ENCODE measurements at places on chromosomes 2 and 18.

- no peak for DNase-seq
These were observed 1.6 kb downstream of the ATOH8 start for GRCh38 chr2:85755122-85756027.

GRCh38 chr18:25080211-25080610 lies 271.8 kb downstream of the ZNF521 start:
- no peak for DNase-seq

DNA sequence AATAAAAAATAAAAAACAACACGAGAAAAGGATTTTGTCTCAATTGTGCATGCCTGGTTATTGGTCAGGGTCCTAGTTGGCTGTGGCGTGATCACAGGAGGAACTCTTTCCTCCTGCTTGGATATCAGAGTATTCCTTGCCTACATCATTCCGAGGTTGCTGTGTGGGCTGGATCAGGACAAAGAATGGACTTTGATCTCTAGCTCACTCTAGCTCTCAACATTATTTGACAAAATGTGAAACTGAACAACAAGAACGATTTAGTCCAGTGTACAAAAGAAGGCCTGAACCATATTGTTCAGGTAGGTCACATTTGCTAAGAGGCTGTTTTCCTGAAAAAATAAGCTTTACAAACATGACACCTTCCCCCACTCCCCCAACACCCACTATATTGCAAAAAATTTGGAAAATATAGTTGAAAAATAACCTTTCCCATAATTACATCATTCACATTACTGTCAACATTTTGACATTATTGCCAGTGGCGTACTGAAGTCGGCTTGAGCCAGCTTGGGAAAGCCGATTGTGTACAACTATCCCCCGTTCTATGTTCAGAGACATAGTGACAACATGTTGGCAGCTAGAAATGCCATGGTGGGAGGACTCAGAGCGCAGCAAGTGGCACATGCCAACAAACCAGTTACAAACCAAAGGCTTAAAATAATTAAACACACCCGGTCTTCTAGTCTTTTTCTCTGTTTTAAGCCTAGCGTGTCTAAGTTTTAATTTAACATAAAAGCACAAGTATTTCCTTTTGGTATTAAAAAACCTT lies 179.0 kb downstream of the LPIN1 start:
- DNase-seq: no peak

DNA sequence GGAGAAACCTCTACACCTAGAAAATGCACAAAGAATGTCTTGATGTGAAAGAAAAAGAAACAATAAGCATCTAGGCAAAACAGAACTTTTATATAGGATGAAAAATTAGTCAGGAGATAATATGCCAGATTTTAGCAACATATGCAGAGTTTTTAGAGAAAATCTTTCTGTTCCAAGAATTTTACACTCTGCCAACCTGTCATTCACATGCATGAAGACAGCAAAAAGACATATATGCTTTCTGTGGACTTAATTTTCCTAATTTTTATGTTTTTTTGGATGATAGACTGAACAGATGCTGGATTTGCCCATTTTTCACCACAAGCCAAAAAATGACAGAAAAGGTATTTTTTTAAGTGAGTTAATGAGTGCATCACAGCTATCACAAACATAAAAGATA lies 637.3 kb downstream of the TRIB2 start:
- DNase-seq: no peak

DNA sequence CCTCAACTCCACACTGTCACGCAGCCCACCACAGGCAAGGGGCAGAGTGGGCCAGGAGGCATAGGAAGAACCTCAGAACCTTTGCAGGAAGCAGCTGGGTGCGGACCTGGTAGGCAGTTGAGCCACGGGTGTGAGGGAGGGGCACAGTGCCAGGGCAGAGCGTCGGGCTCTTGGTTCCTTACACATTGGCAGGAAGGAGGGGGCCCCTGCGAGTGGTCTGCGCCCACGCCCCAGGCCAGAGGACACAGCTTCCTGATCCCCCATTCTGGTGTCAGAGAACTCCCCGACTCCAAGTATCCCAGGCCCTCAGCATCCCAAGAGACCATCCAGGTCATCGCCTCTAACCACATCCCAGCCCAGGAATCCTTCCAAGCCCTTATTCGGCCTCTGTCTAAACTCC lies 61.5 kb downstream of the TNS1 start:
- no peak for DNase-seq

DNA sequence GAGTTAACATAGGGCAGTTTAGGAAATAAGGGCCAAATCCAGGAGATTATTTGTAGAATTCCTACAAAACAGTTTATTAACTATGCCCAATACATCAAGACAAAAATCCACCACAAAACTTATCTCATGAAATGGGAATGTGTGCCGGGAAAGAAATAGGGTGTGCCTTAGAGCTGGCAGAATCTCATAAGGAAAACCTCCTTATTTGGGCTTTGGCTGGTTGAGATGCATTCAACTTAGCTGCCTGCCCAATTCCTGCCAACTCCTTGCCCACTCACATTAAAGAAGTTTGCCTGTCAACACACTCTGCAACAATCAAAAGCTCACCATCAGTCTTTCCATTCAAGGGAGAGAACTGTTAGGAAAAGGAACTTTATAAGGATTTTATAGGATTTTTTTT lies 500.6 kb downstream of the SATB2 start:
- DNase-seq: no peak

GRCh38 chr18:63817441-63818051 lies 42.3 kb downstream of the SERPINB7 start:
- DNase-seq: no peak

GRCh38 chr2:105125428-105125827 lies 87.6 kb downstream of the MRPS9 start:
- no peak for DNase-seq

DNA sequence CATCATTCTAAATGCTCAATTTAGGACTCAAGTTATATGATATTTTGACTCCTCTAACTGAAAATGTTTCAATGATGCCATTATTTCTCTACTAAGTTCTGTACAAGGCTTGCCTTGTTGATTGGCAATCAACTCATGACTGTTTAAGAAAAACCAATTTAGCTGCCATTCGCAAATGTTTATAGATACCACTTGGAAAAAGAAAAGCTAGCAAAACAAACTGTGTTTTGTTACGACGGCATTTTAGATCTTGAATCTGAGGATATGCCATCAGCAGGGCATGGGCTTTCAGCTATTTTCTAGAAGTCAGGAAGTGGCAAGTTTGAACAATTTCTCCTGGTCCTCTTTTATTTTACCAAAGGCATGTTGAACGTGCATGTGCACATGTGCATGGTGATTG lies 65.3 kb downstream of the MREG start:
- no peak for DNase-seq

- DNase-seq: no peak
These were observed 481.8 kb downstream of the SPAG16 start for GRCh38 chr2:213766062-213766461.

- no peak for DNase-seq
These were observed 207.9 kb downstream of the ARL4C start for GRCh38 chr2:234288974-234289455.

DNA sequence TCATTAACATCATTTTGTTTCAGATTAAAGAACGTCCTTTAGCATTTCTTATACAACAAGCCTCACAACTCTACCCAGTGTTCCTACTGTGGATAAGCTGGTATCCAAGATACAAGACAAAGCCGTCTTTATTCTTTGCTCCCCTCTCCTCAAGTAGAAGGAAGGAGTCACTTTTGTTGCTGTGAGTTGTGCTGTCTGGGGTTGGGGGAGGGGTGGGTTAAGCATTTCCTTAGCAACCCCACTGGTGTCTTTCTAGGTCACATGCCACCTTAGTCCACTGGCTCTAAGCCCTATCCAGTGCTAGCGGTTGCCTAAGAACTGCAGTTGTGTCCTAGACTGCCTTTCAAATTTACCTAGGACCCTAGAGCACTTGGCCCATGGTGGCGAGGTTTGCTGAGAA lies 155.6 kb upstream of the PIEZO2 start:
- DNase-seq: no peak

DNA sequence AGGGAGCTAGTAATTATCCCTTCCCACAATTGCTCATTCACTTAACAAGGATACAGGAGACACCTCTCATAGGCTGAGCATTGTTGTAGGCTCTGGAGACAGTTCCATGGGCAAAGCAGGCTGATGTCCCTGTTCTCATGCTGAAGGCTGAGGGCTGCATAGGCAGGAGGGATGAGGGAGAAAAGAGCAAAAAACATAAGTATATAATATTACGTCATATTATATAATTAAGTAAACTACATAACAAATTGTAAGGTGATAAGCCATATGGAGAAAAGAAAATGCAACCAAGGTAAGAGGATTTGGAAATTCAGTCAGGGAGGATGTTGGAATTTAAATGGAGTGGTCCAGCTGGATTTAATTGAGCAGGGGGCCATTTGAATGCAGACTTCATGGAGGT lies 380.6 kb upstream of the ST6GAL2 start:
- no peak for DNase-seq

- no peak for DNase-seq
These were observed 115.6 kb upstream of the CYP1B1 start for GRCh38 chr2:38191516-38191915.

DNA sequence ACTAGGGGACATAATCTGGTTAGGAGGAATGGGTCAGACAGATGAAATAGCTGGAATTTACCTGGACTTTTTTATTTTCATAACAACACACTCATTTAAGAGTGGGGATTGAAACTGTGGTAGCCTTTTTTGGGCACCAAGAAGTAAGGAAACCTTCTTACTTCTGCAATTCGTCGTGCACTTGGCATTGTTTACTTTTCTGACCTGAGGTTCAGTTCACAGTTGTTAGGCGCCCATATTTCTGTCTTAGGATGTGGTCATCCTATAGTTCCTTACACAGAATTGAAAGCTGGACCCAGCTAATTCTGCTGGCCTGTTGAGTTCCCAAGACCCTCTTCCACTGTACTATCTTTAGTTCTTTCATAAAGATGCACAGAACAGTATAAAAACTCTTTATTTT lies 72.9 kb downstream of the TMX3 start:
- no peak for DNase-seq
